Activated CD8-positive, alpha-beta memory T cell treated with anti-CD3 and anti-CD28 coated beads for 48 hours (primary cell): ENCODE measurements at places on chromosomes 11 and 22.

DNA sequence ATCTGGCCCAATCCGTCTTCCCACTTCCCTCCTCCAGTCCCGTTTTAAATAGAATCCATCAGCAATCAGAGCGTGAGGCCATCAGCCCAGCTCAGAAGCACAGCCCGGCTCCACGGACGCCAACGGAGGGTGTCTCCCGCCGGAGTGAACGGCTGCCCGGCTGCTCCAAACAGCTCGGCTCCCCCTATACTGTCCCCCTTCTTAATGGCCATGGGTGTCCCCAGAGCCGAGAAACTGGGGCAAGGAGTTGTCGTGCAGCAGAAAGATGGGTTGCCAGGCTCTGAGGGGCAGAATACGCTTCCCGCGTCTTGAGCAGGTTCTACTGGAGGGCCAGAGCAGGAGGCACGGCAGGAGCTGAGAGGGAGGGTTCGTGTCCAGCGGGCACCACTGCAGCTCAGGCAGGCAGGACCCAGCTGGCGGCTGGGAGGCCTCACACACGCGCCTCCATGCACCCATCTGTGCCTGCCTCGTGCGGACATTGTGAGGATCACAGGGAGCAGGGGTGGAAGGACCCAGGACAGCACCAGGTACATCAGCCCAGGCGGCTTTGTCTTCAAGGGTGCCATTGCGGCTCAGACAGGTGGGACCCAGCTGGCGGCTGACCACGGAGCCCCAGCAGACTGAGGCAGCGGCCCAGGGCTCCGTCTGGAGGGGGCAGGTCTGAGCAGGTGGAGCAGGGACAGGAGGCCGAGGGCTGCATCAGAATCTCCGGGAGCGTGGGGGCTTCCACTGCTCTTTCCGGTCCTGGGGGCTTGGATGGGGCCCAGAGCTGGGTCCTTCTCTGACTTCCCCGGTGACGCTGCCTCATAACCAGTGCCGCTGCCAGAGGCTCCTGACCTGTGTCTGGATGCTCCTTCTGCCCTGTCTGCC, 882.7 kb downstream of the BRD1 start:
- DNase-seq, result no peak

GRCh38 chr22:46830841-46831240, 68.4 kb downstream of the TBC1D22A start:
- DNase-seq, result no peak

GRCh38 chr11:121961321-121961801, 154.7 kb downstream of the BLID start:
- no peak for DNase-seq

DNA sequence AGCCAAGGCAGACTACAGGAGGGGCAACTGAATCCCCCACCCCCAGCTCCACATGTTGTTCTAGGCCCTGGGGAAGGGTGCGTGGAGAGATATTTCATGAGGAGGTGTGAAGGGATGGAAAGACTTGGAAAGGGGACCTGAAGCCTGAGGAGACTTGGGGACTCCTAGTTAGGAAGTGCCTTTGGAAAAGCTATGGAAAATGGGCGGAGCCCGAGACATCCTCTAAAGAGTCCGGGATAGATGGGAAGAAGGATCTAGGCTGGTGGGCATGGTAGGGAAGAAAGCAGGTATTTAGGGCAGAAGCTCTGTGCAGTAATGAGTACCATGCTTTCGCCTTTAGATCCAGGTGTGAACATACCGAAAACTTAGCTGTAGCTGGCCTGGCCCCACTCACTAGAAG, 15.0 kb upstream of the CYP2R1 start:
- no peak for DNase-seq

- no peak for DNase-seq
Measured at GRCh38 chr11:113401718-113402117, 14.1 kb downstream of the ANKK1 start.

DNA sequence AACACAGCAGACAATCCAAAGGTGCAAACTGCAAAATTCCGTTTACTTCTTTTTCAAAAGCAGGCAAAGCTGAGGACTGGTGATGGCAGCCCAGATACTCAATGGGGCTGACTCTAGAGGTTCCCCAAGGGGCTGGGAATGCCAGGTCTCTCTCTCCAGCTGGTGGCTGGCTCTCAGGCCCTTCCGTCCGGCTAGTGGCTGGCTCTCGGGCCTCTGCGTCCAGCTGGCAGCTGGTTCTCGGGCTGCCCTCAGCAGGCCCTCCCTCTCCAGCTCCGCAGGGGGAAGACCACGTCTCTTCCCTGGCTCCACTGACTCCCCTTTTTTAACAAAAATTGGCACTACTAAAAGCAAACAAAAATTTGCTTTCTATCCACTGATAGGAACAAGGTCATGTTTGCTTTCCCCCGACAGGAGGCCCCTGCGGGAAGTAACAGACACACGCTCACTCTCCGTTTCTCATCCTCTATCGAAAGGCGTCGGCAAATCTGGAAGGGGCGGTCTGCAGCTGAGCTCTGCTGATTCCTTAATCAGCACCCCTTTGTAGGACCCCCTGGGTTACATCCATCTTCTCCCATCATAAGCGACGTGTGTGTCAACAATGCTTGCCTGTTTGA, 381.4 kb downstream of the BRD1 start:
- DNase-seq, result no peak
